ENCODE measurements at places on chromosomes 16 and 17. TPM values are rescaled to one million over a fixed set of nuclear protein-coding genes. Genes with fewer than 3 reads are reported as not detected.

The COX4I1 gene
- 329 TPM for total RNA-seq

The DNAH9 gene
- total RNA-seq = 1.3 TPM

The CHST6 gene
- 2.1 TPM for total RNA-seq

The C1QL1 gene
- 1.2 TPM for total RNA-seq

The KLHL36 gene
- 34.8 TPM for total RNA-seq

The SLC46A1 gene
- 6.5 TPM for total RNA-seq

The CBFA2T3 gene
- 3.6 TPM for total RNA-seq

The KRT38 gene
- not detected for total RNA-seq

The MYOCD gene
- total RNA-seq = 6.9 TPM

The PPP1R1B gene
- total RNA-seq = 7.1 TPM

The PIPOX gene
- total RNA-seq = 1.2 TPM

The C16orf89 gene
- 5.3 TPM for total RNA-seq

The KRTAP3-1 gene
- not detected for total RNA-seq

The PRAC2 gene
- total RNA-seq = not detected

The NLRC5 gene
- 14.2 TPM for total RNA-seq

The SDR42E2 gene
- not detected for total RNA-seq

The GPT2 gene
- 80.7 TPM for total RNA-seq

The KLHL10 gene
- 0.41 TPM for total RNA-seq

The USP32 gene
- total RNA-seq = 49.0 TPM

The STAT5B gene
- 63.7 TPM for total RNA-seq

The ZFP3 gene
- 9.5 TPM for total RNA-seq

The NHLRC4 gene
- total RNA-seq = 0.41 TPM

The GPR142 gene
- not detected for total RNA-seq

The PYCARD gene
- total RNA-seq = 15.2 TPM

The MEFV gene
- 2.1 TPM for total RNA-seq

The C17orf67 gene
- 1.0 TPM for total RNA-seq

The TBC1D3L gene
- total RNA-seq = 3.0 TPM

The CNGB1 gene
- 0.41 TPM for total RNA-seq

The MPV17L gene
- 14.8 TPM for total RNA-seq

The CLEC16A gene
- total RNA-seq = 22.1 TPM

The DOC2B gene
- 5.0 TPM for total RNA-seq

The CCL1 gene
- total RNA-seq = not detected

The HCRT gene
- not detected for total RNA-seq

The SPHK1 gene
- total RNA-seq = 6.5 TPM

The TMEM208 gene
- total RNA-seq = 19.7 TPM
